ENCODE measurements at places on chromosomes 11 and 22.

- DNase-seq = no peak
Measured at GRCh38 chr22:36192542-36192941, 9.1 kb downstream of the APOL4 start.

DNA sequence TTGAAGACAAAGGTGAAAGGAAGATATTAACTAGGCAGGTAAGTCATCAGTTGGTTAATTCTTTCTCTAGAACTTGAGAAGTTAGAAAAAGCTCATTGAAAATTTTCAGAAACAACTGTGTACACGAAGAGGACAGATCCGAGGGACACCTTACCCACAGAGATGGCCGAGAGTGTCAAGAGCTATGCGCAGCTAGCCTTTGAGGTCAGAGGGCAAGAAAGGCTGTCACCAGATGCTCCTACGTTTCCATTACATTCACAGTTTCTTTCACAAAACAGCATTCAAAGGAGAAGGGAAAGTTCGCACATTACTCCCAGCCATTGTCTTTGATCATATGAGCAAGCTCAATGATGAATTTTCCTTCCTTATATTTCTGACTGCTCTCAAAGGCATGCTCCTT is 34.8 kb downstream of the YPEL1 start:
- DNase-seq = no peak

GRCh38 chr11:43547889-43548381 is 132.6 kb upstream of the HSD17B12 start:
- DNase-seq = no peak

GRCh38 chr11:5291207-5291838 is 10.4 kb downstream of the OR51B4 start:
- DNase-seq = no peak

DNA sequence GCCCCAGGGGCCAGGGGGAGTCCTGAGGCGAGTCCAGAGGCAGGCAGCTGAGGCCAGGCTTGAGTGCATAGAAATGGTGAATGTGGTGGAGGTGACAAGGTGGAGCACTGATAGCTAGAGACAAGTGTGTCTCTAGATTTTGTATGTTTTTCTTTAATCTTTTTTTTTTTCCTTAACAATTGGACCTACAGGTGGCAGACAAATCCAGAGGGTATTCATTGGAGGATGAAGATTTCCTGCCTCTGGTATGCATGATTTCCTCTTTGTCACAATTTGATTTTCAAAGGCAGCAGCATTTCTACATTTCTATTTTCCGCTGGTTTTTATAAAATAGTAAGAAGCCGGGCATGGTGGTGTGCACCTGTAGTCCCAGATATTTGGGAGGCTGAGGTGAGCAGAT is 47.7 kb upstream of the DKK3 start:
- no peak for DNase-seq

- DNase-seq = no peak
Measured at GRCh38 chr11:68148879-68149278, 27.7 kb upstream of the CHKA start.

GRCh38 chr11:35804451-35805040 is 139.3 kb upstream of the LDLRAD3 start:
- DNase-seq = no peak

- no peak for DNase-seq
Measured at GRCh38 chr11:293852-294661, 5.1 kb downstream of the PGGHG start.

DNA sequence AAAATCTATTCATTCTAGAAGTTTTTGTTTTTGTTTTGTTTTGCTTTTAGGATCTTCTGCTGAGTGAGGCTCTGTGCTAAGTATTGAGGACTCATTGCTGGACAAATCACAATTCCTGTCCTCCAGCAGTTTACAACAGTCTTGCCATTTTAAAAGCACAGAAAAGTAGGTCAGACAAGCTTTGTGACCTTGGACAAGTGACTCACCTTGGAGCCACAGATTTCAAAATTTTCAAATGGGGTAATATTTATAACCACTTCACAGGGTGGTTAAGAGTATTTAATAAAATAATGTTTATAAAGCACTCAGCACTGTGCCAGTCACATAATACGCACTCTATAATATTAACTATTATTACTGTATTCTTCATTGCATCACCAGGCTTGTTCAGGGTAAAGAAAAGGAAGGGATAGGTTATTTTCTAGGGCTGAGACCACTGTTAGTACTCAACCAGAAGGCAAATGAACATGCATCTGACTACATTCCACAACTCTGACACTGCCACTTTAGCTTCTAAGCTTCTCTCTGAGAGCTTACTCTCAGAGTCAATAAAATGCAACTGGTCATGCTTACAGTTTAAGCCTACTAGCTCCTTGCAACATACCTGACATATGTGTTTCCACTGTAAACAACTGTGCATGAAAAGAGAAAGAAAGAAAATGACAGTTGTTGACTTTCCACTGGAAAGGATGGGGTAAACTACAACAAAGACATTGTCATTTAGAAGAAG is 63.2 kb upstream of the FIBIN start:
- no peak for DNase-seq

DNA sequence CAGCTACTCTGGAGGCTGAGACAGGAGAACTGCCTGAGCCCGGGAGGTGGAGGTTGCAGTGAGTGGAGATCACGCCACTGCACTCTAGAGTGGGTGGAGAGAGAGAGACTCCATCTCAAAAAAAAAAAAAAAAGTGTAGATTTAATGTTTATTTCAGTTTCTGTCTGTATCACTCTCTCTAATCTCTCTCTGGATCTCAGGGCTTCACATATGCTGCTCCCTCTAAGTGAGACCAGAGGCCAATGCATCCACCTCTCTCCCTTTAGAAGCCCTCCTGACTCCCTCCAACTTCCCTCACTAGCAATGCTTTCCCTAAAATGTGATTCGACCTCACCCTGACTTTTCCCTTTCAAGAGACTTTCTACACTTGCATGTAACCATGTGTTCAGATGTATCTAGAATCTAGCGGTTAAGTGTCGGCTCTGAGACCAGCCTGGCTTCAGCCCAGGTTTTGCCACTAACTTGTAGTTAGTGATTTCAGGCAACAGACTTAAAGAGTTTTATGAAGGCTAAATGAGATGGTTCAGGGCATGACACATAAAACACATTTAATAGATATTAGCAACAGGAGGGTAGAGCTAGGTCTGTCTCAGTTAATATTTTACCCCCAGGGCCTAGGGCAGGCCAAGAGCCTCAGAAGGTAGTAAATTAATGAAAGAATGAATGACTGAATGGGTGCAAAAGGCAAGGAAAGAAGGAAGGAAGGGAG is 364.3 kb downstream of the LARGE1 start:
- DNase-seq = no peak

DNA sequence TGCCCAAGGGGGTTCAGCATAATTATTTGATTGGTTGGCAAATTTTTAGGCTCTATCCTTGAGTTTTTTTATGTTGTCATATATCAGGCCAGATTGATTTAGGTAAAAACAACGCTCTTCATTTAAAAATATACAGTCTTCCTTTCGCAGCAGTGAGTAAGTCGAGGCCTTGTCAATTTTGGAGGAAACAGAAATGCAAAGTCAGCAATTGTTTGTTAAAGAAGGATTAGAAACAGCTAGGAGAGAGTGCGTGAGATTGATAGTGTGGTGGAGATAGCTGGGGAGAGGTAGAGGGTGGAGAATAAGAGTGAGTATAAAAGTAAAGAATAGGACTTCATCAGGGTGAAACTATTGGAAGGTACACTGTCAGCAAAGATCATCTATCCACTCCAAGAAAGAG is 830.8 kb downstream of the LUZP2 start:
- no peak for DNase-seq

GRCh38 chr11:16363706-16364105 is 7.4 kb upstream of the SOX6 start:
- no peak for DNase-seq

DNA sequence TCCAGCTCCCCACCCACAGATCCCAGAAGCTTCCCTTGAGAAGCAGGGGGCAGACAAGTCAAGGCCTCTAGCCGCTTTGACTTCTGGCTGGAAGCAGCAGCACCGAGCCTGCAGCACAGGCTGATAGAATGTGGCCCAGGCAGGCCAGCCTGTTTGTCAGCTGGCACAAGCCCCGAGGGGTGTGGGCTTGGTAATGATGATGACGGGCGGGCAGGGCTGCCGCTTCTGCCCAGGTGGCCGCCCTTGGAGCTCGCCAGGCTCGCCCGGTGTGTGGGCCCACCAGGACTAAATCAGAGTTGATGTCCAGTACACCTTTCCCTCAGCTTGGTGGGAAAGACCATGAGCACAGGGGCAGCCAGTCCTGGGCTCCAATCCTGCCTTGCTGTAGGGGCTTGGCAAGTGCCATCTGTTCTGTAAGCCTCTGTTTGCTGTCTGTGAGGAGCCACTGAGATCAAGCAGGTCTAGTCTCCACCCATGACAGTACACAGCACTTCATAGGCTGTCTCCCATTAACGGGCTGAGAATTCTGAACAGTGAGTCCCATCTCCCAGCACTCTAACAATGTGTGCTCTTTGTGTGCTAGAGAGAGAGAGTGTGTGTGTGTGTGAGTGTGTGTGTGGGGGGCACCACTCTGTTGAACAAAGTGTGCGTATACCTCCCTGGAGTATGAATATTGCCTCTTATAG is 26.8 kb downstream of the MICAL2 start:
- DNase-seq = no peak

GRCh38 chr11:59197991-59198390 is 14.7 kb downstream of the MPEG1 start:
- no peak for DNase-seq

DNA sequence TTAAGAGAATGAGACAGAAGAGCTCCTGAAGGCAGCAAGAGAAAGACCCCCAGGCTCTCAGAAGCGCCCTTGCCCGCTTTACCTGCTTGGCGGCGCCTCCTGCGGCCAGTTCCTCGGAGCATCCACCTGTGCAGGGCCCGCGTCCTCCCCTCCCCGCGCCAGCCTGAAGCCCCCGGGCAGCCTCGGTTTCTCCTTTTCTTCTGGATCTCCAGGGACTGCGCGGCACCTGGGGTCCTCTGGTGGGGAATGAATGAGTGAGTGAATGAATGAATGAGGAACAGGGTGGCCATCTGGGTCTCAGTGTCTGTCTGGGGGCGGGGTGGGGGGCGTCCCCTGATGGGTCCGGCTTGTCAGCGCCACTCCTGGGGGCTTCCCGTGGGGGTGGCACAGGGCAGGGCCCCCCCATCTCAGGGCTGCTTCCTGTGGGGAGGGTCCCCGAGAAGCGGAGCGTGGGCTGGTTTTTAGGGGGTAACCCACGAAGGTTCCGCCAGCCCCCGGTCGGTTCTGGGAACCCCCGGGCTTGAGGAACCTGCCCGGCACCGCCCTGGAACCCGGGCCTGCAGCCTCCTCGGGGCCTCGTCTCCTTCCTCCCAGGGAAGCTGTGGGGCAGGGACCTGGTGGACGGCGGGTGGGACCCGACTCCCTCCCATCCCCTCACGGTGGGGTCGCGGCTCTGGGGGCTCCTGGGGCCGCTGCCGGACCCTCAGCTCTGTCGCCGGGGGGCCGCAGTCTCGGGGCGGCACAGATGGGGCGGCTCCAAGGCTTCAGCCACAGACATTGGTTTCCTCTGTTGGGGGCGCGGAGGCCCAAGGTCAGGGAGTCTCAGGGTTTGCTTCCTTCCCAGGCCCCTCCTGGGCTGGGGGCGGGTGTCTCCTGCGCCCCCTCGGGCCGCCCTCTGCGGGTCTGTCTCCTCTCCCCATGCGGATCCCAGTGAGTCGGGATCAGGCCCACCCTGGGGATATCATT is 8.3 kb upstream of the KRTAP5-7 start:
- no peak for DNase-seq

DNA sequence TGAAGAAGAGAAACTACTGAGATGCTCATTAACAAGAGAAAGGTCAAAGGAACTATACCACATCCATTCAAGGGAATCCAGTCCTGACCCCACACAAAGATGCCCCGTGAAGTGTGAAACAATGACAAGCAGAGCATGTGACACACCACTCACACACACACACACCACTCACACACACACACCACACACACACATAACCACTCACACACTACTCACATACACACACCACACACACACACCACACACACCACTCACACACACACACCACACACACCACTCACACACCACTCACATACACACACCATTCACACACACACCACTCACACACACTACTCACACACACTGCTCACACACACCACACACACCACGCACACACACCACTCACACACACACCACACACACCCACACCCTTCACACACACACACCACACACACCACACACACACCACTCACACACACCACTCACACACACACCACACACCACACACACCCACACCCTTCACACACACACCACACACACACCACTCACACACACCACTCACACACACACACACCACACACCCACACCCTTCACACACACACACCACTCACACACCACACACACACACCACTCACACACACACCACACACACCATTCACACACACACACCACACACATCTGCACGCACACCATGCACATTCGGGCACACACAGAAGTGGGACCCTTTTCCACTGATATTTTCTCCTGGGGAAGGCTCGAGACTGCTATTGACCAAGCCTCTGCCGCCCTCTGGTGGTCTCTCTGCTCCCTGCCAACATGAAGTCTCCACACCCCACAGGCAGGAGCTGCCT is 32.0 kb upstream of the COMT start:
- no peak for DNase-seq

DNA sequence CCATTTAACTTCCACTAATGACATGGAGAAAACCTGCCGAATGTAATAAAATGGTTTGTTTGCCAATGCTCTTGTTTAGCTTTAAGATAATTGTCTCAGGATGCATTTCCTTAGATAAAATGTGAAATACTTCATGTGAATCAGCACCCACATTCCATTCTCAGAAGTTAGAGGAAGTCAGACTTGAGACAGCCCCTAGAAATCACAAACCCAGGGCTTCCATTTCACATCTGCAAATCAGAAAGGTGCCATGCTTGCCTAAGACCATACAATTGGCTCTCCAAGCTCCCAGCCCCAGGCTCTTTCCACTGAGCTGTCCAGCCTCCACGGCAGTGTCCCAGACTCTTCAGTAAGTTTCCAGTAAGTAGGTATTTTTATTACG is 35.6 kb upstream of the ADORA2A start:
- no peak for DNase-seq

DNA sequence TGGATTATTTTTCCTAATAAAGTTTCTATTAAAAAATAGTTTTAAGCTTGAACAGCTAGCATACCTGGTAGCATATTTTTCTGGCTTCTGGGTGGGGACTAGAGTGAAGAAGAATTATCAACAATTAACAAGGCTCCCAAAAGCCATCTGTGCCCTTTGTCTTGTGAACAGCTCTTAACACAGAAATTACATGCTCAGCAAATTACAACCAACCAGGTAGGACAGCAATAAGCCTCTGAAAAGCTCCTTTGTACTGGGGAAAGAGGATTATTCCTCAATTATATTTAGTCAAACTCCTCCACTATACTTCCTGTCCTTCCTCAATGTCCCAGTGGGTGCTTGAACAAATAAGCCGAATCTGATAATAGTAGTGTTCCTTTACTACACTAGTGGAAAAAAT is 162.8 kb downstream of the RAB38 start:
- no peak for DNase-seq

Data from NCI-H510A (cell line).